Stimulated activated CD8-positive, alpha-beta memory T cell treated with anti-CD3 and anti-CD28 coated beads, Interleukin-7, amount 100 ng/mL, for 1 hour (primary cell): ENCODE measurements at places on chromosomes 1 and 21.

DNA sequence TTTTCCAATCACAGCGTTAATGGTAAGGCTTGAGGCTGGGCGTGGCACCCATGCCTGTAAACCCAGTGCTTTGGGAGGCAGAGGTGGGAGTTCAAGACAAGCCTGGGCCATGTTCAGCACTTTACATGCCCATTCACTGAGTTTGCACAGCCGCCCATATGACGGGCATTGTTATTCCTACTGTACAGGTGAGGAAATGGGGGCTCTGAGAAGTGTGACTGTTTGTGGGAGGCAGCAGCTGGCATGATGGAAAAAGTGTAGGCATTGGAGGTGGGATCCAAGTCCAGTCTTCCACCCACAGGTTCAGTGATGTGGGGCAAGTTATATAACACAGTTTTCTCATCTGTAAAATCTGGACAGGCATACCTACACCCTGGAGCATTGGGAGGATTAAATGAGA lies 445.9 kb downstream of the KIF26B start:
- no peak for DNase-seq

GRCh38 chr1:246165826-246166709 lies 341.0 kb downstream of the SMYD3 start:
- no peak for DNase-seq

- peak; percentile 36 for DNase-seq
These were observed 38.2 kb downstream of the URB2 start for GRCh38 chr1:229664133-229664689.

DNA sequence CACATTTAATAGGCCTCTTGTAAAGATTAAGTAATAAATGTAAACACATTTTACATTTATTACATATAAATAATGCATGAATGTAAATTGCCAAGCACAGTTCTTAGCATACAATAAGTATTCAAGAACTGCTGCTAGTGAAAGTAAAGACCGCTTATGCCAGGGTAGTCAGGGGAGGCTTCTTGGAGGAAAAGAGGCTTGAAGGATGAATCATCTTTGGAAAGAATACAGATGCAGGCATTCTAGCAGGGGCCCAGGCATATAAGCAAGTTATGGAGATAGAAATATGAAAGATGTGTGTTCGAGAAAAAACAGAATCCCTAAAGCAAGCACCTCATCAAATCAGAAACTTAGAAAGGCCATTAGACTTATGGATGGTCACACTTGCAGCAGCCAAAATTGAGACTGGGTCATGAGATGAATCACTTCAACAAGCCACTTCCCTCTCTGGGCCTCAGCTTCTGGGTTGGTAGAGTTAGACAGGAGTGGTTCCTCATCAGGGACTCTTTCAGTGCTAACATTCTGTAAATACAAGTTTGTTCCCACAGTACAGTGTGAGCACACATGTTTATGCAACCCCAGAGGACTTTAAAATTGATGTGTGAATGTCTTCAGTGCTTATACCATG lies 79.8 kb upstream of the ROR1 start:
- no peak for DNase-seq

DNA sequence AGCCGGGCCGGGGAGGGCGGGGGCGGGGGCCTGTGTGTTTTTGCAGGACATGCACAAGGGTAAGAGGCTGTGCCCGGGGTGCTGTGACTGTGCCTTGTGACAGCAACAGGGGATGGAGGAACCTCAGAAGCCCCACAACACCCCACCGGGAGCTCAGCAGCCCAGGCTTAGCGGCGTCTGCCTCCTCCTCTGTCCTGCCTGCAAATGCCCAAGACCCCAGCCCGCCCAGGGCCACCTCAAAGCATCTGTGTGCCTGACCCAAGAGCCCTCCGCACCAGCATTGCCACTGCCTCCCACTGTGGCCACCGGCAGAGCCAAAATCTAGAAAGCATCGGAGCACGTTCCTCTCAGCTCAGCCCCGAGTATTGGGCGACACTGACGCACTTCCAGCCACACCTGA lies 2.7 kb upstream of the ACTRT2 start:
- DNase-seq: no peak

DNA sequence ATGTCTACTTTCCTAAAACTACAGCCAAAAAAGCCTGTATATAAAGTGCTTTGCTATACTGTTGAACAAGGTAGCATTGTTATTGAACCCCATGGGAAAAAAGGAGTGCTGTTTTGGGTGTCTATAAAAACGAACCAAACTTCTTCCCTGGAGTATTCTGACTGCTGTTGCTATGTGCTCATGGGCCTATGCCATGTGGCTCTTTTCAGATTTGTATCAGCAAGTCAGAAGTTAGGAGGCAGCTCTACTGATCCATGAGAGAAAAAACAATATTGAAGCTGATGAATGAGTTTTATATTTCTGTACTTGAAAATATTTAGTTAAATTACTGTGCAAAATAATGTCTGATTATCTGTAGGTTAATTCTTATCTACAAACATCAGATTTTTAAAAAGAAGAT lies 66.5 kb downstream of the ADGRL2 start:
- no peak for DNase-seq

GRCh38 chr21:31795992-31796391 lies 64.1 kb upstream of the SCAF4 start:
- DNase-seq: no peak

DNA sequence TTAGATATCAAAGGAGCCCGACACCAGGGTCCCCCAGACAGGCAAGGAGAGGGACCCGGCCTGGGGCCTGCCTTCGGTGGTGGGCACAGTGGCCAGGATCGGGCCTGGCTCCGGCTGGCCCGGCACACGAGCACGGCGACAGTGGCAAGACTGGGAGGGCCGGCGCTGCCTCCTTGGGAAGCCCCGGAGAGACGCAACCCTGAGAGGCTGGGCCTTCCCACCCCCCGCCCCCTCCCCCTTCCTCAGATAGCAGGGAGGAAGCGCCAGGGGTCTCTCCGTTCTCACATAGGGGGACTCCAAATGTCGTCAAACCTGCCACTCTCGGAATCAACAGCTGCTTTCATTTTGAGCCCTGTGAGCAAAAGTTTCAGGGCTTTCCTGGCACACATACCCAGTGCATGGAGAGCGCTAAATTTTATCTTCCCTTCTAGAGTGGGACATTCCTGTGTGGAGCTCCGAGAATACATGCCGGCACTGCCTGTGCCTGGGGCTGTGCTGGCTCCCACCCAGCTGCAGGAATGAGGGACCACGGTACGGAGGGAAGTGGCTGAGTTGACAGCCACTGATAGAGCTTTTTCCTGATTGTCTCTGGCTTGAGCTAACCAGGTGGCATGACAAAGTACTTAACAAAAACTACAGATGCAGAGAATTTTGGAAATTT lies 62.4 kb downstream of the CD247 start:
- DNase-seq: no peak

GRCh38 chr1:178530037-178530402 lies 17.1 kb downstream of the TEX35 start:
- no peak for DNase-seq

- no peak for DNase-seq
These were observed 24.8 kb upstream of the C1orf159 start for GRCh38 chr1:1140673-1141072.

GRCh38 chr1:156669794-156670193 lies 7.4 kb downstream of the NES start:
- DNase-seq: no peak

GRCh38 chr1:26913754-26914619 lies at the start of gene NR0B2:
Gene NR0B2, minus strand, starts transcription at chr1:26913975. Its CDS starts 35 bp downstream, at chr1:26913940.
- DNase-seq: no peak

DNA sequence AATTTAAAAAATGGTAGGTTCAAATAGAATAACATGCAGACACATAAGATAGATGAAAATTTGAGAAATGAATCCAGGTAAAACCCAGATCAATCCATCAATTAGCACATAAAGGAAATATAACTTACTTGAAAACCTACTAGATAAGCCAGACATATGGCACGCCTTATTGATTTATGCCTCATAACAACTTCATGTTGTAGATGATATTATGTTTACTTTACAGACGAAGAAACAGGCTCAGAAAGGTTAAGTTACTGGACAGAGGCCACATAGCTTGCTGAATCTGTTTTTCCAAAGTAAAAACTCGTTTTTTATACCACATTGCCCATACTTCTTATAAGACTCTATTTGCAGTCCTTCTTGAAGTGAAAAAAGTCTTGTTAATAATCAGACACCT lies 22.1 kb upstream of the NCF2 start:
- DNase-seq: no peak

- DNase-seq: no peak
These were observed 5.0 kb upstream of the EFCAB14 start for GRCh38 chr1:46723901-46724300.

GRCh38 chr1:13723810-13724209 lies 23.8 kb downstream of the PRDM2 start:
- no peak for DNase-seq

GRCh38 chr1:182600036-182600713 lies 4.0 kb downstream of the RGS16 start:
- no peak for DNase-seq

DNA sequence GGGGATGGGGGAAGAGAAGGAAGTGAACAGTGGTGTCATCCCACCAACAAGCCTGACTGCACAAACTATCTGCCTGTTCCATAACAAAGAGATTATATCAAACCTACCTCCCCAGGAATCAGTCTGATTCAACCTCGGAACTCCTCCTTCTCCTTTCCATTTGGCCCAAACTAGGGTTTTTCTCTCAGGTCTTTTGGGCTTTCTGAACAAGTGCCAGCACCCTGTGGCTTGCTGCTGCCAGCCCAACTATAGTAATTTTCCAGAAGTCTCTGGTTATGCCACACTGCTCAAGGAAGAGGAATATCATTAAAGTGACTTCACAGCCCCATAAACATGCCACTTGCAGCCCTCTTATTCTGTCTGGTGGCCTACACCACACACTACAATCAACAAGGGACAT lies 70.5 kb downstream of the RGS7 start:
- DNase-seq: no peak
